ENCODE measurements at places on chromosomes 6 and 20. TPM values are rescaled to one million over a fixed set of nuclear protein-coding genes. Genes with fewer than 3 reads are reported as not detected.

F13A1 gene
- total RNA-seq, result 1.3 TPM

SLA2 gene
- total RNA-seq, result 34.3 TPM

HLA-DRB5 gene
- 0.34 TPM for total RNA-seq

- DNase-seq, result no peak
Observed at GRCh38 chr6:1498491-1499113, 109.2 kb downstream of the FOXF2 start.

GRCh38 chr20:31538326-31538725, 24.1 kb downstream of the HM13 start:
- DNase-seq, result no peak

GRCh38 chr6:42403421-42403820, 48.3 kb downstream of the TRERF1 start:
- DNase-seq, result no peak

GRCh38 chr6:24874776-24875533, 60.8 kb downstream of the RIPOR2 start:
- DNase-seq, result no peak

GRCh38 chr6:74871757-74872156, 334.1 kb downstream of the COL12A1 start:
- no peak for DNase-seq

- no peak for DNase-seq
Observed at GRCh38 chr20:46006022-46006705, 2.5 kb upstream of the MMP9 start.
